ENCODE measurements at places on chromosomes 13 and 19. TPM values are rescaled to one million over a fixed set of nuclear protein-coding genes. Genes with fewer than 3 reads are reported as not detected.

DNA sequence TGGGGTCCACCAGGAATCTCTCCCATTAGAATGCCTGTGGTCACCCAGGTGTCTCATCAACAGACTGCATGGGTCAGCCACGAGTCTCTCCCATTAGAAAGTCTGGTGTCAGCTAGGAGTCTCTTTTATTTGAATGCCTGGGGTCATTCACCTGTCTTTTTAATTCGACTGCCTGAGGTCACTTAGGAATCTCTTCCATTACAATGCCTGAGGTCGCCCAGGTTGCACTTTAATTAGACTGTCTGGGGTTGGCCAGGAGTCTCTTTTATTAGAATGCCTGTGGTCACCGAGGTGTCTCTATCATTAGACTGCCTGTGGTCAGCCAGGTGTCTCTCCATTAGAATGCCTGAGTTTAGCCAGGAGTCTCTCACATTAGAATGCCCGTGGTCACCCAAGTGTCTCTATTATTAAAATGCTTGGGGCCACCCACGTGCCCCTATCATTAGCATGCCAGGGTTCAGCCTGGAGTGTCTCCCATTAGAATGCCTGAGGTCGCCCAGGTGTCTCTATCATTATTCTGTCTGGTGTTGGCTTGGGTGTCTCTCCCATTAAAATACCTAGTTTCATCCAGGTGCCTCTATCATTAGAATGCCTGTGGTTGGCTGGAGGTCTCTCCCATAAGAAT is 1474.3 kb downstream of the UQCRFS1 start:
- no peak overlapping the region for H3K27ac ChIP-seq
- H3K4me3 ChIP-seq = no peak overlapping the region
- H3K27me3 ChIP-seq = no peaks in the 10 kb centered on the region
- H3K36me3 ChIP-seq = no peaks in the 10 kb centered on the region
- H3K4me1 ChIP-seq = no peaks in the 10 kb centered on the region

DNA sequence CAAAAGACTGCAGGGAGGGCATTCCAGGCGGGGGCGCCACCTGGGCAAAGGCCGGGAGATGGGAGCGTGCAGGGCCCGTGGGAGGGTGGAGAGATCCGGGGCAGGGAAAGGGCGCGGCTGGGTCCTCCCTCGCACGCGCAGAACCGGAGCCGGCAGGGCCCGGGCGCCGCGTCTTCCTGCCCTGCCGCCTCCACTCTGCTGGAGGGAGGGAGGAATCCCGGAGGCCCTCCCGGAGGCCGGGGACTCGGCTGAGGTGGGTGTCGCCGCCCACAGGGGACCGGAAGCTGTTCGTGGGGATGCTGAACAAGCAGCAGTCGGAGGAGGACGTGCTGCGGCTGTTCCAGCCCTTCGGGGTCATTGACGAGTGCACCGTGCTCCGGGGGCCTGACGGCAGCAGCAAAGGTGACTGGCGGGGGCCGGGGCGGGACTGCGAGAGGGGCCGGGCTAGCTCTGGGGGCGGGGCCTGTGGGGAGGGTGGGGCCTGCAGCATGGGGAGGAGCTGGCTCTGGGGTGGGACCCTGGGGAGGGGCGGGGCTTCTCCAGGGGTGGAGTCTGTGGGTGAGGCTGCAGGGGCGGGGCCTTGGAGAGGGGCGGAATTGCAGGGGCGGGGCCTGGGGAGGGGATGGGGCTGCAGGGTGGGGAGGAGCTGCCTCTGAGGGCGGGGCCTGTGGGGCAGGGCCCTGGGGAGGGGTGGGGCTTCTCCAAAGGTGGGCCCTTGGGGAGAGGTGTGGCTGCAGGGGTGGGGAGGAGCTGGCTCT is 51.3 kb downstream of the CELF5 start:
- no peak overlapping the region for H3K27ac ChIP-seq
- no peaks in the 10 kb centered on the region for H3K36me3 ChIP-seq
- H3K27me3 ChIP-seq = no peaks in the 10 kb centered on the region
- H3K4me1 ChIP-seq = peaks cover 14% of the 10 kb centered on the region
- no peak for DNase-seq

DNA sequence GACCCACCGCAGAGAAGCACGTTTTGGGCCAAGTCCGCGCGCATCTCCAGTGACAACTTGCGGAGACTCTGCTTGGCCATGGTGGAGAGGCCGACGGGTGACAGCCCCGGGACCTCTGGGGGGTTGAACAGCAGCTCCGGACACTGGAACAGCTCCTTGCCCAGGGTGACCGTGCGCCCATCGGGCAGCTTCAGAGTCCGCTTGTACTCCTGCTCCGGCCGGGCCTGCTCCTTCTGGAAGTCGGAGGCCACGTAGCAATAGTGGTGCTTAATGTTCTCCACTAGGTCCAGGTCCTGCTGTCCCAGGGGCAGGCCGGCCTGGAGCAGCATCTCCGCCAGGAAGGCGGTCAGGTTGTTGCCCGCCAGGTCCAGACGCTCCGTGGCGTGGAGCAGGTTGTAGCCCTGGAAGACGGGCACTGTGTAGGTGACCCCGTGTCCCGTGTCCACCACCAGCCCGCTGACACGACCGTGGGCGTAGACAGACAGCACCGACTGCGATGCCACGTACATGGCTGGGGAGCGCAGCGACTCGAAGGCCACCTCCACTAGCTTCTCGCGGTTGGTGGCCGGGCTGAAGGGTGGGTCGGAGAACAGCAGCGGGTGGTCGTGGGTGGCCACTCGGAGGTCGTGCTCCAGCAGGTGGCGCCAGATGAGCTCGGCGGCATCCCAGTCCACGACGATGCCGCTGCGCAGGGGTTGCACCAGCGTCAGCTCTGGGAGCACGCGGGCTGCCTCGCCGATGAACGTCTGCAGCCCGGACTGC is 743 bp downstream of the ACTL9 start:
- peak; percentile 82 for DNase-seq
- no peaks in the 10 kb centered on the region for H3K4me1 ChIP-seq
- no peak overlapping the region for H3K27ac ChIP-seq
- no peaks in the 10 kb centered on the region for H3K36me3 ChIP-seq

Gene KATNAL1
- total RNA-seq = 20.6 TPM

Gene CRTC1
- 7.4 TPM for total RNA-seq

Gene SIGLEC9
- total RNA-seq = 5.9 TPM

DNA sequence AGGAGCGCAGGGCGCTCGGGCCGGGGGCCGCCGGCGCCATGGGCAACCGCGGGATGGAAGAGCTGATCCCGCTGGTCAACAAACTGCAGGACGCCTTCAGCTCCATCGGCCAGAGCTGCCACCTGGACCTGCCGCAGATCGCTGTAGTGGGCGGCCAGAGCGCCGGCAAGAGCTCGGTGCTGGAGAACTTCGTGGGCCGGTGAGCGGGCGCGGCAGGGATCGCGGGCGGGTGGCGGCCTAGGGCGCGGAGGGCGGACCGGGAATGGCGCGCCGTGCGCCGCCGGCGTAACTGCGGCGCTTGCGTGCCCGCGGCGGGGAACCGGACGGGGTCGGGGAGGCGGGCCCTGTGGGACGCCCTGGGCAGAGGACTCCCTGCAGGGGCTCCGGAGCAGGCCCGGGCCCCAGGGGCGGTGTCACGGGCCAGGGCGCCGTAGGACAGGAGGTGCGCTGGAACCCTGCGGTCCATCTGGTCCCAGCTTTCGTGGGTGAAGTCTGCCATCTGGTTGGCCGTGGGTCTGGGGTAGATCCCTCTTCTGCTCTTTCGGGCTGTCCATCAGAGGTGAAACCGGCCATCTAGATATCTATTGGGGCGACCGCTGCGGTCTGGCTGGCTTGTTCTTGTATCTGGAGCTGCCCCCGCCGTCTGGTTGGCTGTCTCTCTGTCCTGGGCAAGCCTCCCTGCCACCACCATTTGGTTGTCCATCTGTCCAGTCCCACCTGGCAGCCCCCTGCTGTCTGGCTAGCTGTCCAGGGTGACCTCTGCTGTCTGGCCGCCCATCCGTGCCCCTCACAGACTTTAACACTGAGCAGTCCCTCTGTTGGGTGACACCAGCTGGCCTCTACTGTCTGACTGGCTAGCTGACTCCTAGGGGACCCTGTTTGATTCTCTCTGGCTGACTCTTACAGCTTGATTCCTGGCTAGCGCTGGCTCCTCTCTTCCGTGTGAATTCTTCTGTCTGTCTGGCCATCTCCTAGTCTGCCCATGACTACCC is 622 bp downstream of the DNM2 start:
- DNase-seq = no peak
- H3K4me3 ChIP-seq = peak overlapping the region; percentile 93
- H3K27me3 ChIP-seq = no peaks in the 10 kb centered on the region
- H3K4me1 ChIP-seq = peaks cover 43% of the 10 kb centered on the region
- H3K36me3 ChIP-seq = no peaks in the 10 kb centered on the region

DNA sequence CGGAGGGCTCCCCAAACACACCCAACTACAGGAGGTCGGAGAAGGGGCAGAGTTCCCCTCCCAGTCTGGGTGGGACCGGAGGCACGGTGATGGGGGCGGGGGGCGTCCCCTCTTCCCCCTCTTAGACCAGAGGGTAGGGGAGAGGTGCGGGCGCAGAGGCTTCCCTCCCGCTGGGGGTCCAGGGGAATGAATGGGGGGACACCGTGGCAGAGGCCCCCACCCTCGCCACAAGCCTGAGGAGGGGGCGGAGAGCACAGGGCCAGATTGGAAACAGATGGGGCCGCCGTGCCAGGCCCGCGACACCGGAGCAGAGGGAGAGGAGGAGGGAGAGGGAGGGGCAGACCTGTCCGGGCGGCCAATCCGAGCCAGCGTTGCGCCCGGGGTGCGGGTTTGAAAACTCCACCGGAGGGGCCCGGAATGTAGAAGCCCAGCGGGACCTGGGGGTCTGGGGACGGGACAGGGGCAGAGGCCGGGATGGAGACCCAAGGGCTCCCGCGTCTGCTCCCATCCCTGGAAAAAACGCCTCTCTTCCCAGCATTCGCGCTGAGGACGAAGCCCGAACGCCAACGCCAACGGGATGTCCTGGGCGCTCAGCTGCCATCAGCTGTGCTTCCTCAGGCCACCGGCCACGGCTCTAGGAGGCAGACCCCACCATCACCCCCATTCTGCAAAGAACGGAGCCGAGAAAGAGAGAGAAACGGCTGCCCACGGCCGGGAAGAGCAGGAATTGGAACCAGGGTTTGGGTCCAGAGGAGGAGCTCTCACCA is 46.8 kb downstream of the PTPRS start:
- H3K4me3 ChIP-seq = peak overlapping the region; percentile 73
- DNase-seq = no peak
- no peaks in the 10 kb centered on the region for H3K36me3 ChIP-seq
- H3K27me3 ChIP-seq = no peaks in the 10 kb centered on the region
- peak overlapping the region; percentile 91 for H3K27ac ChIP-seq

GRCh38 chr13:110525328-110526319 is 35.9 kb downstream of the RAB20 start:
- no peak overlapping the region for H3K4me3 ChIP-seq
- no peak overlapping the region for H3K27ac ChIP-seq
- H3K27me3 ChIP-seq = no peaks in the 10 kb centered on the region
- DNase-seq = no peak
- H3K4me1 ChIP-seq = peaks cover 24% of the 10 kb centered on the region

Gene GAS6
- 215 TPM for total RNA-seq

GRCh38 chr19:47545061-47545948 is 27.6 kb downstream of the ZNF541 start:
- peak overlapping the region; percentile 23 for H3K4me3 ChIP-seq
- H3K4me1 ChIP-seq = peaks cover 9% of the 10 kb centered on the region
- H3K27me3 ChIP-seq = no peaks in the 10 kb centered on the region
- H3K36me3 ChIP-seq = no peaks in the 10 kb centered on the region

DNA sequence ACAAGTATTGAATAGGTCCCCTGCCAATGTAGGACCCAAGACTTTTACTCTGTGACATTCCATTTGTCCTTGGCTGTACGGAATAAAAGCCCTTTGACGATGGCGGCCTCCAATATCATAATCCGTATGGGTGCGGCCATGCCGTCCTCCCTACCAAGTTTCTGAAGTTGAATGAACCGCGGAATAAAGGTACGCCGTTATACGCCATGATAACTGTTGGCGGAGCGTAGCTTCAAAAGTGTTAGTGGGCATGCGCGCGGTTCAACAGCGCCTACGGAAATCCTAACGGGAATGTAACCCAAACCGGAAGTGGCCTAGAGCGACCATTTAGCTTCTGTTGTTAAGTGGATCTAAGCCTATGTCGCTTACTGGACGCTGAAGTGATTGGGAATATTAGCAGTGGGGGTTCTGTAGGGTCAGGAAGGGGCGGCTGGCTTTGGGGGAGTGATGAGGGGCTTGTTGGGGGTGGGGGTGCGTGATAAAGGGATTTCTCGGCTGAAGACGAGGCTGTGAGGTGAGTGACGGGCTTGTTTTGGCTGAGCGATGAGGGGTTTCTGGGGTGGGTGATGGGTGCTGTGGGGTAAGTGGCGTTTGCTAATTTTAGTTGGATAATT is at the start of gene ZNF175:
Gene ZNF175 (plus strand): TSS at position 322 of the 614 bp plus-strand sequence. CDS start 2,047 bp downstream, outside the sequence.
- peaks cover 24% of the 10 kb centered on the region for H3K4me1 ChIP-seq
- H3K27me3 ChIP-seq = no peaks in the 10 kb centered on the region
- peak within 1 kb of the TSS; percentile 75 for H3K4me3 ChIP-seq

DNA sequence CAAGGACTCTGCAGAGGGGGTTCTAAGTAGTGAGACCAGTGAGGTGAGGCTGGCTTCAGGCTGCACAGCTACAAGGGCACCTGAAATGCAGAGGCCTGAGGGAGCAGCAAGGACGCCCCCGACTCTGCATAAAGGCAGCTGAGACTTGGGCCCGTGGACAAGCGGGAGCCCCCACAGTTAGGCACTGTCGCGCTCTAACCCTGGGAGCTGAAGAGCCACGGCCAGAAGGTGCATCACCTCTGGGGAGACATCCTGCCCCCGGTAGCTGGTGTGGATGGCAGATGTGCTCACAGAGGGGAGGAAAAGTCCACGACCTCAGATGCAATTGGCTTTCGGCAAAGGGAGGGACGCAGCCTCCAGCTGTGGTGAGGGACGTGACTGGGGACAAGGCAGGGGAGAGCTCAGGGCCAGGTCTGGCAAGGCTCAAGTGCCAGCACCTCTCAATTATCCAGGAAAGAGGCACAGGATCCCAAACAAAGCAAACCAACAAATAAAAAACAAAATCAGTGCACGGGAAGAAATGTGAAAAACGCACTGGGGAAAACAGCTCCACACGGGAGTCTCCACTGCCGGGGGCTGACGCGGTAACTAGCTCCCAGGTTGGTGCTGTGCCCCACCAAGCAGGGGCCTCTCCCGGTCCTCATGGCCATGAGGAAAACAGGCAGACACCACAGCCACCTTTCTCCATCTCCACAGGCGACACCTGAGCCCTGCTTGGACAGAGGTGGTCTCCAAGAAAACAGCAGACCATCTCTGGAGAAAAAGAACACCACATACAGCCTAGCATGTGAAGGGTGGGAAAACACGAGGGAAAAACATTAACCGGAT is 23.0 kb upstream of the PLPP2 start:
- peaks cover 39% of the 10 kb centered on the region for H3K36me3 ChIP-seq
- no peaks in the 10 kb centered on the region for H3K4me1 ChIP-seq
- DNase-seq = no peak
- no peaks in the 10 kb centered on the region for H3K27me3 ChIP-seq

DNA sequence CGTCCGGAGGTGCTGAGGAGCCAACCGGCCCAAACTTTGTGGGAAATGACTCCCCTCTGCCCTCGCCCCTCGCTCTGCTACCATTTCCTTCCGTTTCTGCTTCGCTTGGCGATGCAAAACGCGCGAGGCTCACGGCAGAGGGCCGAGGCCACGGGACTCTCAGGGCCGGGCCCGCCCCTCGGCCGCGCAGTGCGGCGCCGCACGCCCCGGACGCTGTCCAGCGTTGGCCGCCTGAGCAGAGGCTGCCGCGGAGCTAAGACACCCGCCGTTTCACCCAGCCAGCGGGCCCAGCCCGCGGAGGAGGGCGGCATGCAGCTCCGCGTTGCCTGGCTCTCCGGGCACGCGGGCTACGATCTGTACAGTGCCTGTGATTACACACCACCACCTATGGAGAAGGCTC is 2.1 kb upstream of the ZNF578 start:
- no peak for DNase-seq
- no peak overlapping the region for H3K27ac ChIP-seq
- H3K4me1 ChIP-seq = peaks cover 6% of the 10 kb centered on the region
- H3K4me3 ChIP-seq = no peak overlapping the region
- peaks cover 10% of the 10 kb centered on the region for H3K36me3 ChIP-seq
- no peaks in the 10 kb centered on the region for H3K27me3 ChIP-seq

Data from vagina (tissue), 2 donors.